M059J (cell line): ENCODE measurements at places on chromosomes 6 and 20. TPM values are rescaled to one million over a fixed set of nuclear protein-coding genes. Genes with fewer than 3 reads are reported as not detected.
A peak's percentile ranks its signal among the peaks of the same experiment; 100 is the strongest.

- peak; percentile 25 for DNase-seq
Measured at GRCh38 chr20:21702553-21703470, 2.7 kb upstream of the PAX1 start.

GRCh38 chr6:35357677-35358076, 15.3 kb downstream of the PPARD start:
- DNase-seq: no peak

The LYRM4 gene
- total RNA-seq: 25.7 and 29.0 TPM in 2 replicates

DNA sequence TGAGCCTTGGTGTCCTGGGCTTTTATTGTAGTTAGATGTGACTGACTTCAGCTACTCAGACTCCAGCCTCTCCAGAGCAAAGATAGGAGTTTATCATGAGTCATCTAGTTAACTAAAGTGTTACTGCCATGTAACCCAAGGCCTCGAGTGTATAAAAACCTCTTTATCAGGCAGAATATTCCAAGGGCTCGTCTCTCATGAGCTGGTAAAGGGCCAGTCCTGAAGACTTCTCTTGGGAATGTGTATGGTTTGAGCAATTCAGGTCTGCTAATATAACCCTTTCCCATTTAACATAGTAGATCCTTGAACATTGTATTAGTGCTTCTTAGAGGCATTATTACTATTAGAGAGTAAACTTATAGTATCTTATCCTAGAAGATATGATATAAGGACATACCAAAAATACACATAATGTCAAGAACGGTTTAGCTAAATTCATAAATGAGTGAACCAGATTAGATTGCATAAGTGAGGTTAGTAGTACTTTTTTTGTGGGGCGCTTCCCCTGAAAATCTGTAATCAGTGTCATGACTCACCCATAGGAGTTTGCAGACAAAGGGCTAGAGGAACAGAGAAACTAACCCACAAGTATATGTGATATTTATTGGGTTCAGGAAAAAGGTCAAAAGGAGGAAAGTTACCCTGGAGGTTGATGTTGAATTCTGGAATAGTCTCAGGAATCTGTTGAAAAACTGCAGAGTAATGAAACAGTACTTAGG, 16.0 kb downstream of the DSE start:
- DNase-seq: peak; percentile 76

- DNase-seq: no peak
Measured at GRCh38 chr6:130666786-130667185, 160.4 kb upstream of the SMLR1 start.

DNA sequence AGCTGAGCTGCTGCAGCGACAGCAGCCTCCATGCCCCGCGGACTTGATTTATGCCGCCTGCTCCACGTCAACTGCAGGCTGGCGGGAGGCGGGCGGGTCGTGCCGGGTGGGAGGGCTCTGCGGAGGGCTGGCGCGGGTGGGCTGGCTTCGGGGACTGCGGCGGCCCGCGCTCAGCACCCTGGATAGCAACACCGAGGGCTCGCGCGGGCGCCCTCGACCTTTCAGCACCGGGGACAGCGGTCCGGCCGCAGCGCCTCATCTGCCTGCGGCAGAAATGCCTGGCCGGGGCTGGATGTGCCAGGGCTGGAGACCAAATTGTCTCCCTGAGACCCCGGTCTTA, 792 bp downstream of the SNAP25 start:
- DNase-seq: peak; percentile 77

DNA sequence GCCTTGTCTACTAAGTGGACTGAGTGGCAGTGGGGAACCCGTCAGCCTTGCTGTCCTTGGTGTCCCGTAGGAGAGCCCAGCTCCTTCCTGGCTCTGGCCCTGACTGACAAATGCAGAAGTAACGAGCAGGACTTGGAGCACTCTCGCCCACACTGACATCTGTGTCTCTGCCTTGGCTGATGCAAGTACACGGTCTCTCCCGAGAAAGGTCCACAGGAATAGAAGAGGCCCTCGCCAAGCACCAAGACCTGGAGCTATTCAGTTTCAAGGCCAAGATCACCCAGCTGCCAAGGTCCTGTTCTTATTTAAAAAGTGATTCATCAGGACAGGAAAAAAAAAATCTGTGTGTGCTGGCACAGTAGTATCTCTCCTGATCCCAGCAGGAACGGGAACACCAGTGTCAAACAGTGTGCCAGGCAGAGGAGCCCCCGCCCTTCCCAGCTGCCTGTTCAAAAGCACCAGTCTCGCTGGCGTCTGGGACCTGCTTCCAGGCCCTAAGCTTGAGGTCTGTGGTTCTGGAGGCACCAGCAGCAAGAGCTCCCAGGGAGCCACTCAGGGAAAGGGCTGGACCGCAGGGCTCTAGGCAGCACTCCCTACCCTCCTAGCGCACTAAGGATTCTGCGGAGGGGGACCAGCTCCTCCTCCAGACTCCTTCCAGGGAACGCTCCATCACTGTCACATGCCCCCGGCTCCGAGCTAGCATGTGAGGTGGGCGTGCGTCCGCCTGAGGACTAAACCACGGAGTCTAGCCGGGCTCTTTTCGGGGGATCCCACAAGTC, 376.9 kb downstream of the RNGTT start:
- DNase-seq: no peak

The LY86 gene
- not detected in 2 replicates for total RNA-seq

DNA sequence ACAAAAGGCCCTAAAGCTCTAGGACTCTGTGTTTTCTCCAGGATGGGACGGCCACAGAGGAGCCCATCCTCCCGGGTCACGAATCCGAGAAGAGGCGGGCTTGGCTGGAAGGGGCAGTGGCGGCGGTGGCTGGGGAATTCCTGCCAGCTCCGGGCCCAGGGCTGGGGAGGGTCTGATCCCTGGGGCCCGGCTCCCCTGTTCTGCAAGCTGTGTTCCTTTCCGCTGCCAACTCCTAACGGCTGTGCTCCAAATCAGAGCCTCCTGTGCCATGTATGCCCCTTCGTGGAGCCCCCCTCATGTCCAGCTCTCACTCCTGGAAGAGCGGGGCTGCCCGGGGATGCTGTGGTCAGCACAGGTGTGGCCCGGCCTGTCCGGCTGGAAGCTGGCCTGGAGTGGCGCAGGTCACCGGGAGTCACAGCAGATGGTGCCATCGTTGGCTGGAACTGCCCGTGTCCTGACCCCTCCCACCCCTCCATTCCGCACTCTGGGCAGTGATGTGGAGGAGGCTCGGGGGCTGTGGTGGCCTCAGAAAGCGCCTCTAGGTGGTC, 88.2 kb upstream of the MPC1 start:
- DNase-seq: no peak

DNA sequence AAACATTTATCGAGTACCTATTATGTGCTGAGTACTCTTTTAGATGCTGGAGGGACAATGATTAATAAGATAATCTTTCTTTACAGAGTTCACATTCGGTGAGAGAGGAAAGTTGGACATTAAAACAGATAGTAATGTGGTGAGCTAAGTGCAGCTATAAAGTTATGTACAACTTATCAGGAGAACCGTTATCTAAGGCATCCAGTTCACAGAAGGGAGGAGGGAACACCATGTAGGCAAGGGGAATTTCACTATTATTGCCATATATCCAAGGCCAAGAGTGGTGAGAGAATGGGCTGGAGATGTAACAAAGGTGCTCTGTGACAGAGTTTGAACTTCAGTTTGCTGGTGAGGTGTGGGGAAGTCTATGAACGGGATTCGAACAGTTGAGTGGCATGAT, 105.8 kb downstream of the CARMIL1 start:
- DNase-seq: no peak

DNA sequence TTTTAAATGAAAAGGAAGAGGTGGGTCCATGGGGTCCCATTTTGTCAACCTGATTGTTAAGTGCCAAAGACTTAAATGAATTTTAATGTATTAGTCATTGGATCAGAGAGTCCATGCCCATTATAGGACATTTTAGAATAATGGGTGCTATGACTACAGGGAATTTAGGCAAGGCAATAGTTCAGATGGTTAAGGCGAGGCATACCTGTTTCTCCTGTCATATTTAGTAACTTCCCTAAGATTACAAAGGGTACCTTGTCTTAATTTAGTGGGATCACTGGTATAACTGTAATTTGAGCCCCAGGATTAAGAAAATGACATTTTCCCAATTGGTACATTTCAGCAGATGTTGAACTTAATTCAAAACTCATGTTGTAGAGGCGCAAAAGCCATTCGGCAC, 88.7 kb upstream of the RNF24 start:
- DNase-seq: no peak

The HLA-DRA gene
- 1.2 and 2.0 TPM in 2 replicates for total RNA-seq

DNA sequence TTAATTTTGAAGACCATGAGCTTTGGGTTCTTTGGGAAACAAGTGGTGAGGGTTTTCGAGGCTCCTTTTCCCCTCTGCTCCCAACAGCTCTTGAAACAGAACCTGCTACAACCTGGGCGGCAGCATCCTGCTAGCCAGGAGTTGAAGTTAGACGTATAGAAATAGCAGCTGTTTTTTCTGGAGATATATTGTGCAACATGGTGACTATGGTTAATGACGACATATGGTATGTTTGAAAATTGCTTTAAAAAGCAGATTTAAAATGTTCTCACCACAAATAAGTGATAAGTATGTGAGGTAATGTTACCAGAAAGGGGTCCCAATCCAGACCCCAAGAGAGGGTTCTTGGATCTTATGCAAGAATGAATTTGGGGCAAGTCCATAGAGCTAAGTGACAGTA, 138.9 kb downstream of the PDE7B start:
- DNase-seq: no peak

DNA sequence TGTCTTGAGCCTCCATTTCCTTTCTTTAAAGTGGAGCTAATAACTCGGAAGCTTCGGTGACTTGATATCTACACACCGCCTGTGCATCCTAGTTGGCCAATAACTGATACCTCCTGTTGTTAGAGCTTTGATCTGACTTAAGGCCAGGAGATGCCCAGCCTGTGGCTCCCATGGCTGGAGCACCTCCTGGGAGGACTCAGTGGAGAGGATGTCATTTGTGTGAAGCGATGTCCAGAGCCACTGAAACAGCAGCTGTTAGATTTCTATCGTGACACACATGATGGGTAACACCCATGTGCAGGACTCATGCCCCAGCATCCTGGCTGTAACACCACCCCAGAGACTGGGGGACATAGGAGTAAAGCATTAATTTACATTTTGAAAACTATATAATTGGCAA, 30.8 kb downstream of the SDCBP2 start:
- DNase-seq: no peak

DNA sequence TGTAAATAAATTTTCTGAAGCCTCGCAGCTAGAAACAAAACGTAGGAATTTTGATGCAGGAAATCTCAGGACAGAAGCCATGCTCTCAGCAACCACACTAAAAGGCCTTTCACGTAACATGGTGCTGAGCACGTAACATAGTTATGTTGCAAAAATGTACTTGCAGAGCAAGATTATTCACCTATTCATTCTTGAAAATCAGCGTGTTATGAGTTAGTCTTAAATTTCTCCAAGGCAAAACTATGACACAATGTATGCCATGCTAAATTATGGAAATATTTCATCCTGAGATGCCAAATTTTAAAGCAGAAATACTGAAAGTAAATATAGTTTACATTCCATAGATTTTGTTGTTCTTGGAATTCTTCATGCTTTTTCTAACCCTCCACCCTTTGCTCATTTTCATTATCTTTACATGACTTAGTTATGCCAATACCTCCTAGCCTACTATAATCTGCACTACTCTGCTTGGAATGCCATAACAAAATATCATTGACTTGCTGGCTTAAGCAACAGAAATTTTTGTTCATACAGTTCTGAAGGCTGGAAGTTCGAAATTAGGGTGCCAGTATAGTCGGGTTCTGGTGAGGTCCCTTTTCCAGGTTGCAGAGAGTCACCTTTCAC, 179.8 kb upstream of the BMP5 start:
- DNase-seq: no peak

DNA sequence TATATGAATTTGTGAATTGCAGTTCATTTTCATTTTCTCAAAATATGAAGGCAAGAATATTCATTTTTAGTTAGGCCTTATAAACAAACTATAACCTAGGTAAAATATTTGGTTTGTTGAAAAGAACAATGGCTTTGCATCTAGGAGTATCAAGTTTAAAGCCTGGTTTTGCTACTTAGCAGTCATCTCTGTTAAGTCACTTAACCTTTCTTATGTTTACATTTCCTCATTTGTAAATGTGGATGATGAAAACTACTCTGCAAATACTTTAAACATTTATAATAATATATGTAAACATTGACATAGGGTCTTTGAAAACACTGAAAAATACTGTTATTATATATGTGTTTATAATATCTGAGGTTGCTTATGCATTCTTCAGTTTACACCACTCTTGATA, 135.5 kb downstream of the CENPW start:
- DNase-seq: no peak

The POU5F1 gene
- total RNA-seq: 0.39 TPM in 1 of 2 replicates, not detected in the other

DNA sequence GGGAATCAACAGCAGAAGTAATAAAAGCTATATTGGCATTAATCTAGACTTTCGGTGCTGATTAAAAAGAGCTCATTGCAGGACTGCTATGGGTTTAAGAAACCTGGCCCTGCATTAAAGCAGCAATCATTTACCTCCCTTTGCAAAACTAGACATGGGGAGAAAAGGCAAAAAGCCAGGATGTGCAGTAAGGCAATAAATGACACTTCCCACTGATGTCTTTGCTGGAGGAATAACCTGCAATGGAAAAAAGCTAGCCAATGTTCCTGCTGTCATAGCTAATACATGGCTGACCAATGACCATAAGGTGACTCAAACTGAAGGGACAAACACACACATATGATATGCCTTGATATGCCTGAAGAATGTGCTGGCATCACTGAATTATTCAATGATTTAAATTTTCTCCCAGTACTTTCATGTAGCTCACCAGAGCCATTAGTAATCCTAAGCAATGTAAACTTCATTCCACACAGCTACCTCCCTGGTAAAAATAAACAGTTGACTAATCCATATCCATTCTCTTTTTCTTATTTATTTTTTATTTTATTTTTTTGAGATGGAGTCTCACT, 8.7 kb downstream of the DNAAF9 start:
- peak; percentile 55 for DNase-seq

DNA sequence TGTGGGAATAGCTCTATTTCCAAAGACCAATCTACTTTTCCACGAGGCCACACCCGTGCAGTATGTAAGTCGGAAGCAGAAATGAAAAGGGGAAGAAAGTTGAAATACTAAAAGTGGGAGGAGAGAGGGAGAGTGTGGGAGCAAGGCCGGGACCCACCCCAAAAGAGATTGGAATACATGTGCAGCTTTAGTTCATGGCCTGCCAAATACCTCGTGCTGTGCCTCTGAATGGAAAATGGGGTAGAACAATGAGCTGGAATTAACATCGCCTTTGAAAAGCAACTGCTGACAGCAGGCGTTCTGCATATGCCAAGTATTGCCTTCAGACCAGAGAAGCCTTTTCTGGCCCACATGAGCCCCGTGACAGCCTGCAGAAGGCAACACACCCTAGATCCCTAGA, 155.6 kb downstream of the CD83 start:
- DNase-seq: no peak

GRCh38 chr20:24766826-24767622, 182.0 kb upstream of the CST7 start:
- DNase-seq: no peak

GRCh38 chr6:159152041-159152440, 17.2 kb upstream of the FNDC1 start:
- DNase-seq: peak; percentile 22
